ENCODE measurements at places on chromosomes 1 and 21. TPM values are rescaled to one million over a fixed set of nuclear protein-coding genes. Genes with fewer than 3 reads are reported as not detected.

LEMD1 gene
- not detected for total RNA-seq

- peaks cover 83% of the 10 kb centered on the region for H3K36me3 ChIP-seq
- H3K4me3 ChIP-seq, result no peak overlapping the region
- H3K27me3 ChIP-seq, result no peaks in the 10 kb centered on the region
- peaks cover 14% of the 10 kb centered on the region for H3K4me1 ChIP-seq
Measured at GRCh38 chr1:114720492-114720891, 3.9 kb upstream of the NRAS start.

DNA sequence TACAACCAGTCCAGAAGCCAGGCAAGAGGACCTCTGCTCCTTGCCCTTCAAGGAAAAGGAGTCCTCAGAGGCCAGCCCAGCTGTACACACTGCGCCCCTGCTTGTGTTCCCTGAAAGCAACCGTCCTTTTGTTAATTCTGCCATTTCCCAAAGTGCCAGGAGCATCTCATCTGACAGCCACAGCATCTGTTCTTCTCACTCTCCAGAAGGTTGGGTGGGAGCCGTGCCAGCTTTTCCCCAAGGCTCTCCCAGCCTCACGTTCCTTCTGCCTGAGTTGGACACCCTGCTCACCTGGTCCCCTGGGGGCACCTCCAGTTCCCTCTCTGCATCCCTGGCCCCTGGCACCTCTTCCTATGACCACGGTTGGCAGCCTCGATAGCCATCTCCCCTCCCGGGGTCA lies 10.5 kb upstream of the CNTN2 start:
- DNase-seq, result no peak
- H3K4me1 ChIP-seq, result no peaks in the 10 kb centered on the region
- H3K27ac ChIP-seq, result no peak overlapping the region
- no peak overlapping the region for H3K4me3 ChIP-seq
- no peaks in the 10 kb centered on the region for H3K27me3 ChIP-seq
- H3K36me3 ChIP-seq, result no peaks in the 10 kb centered on the region

LCE3B gene
- not detected for total RNA-seq

GRCh38 chr21:45826676-45827301 lies 154.8 kb upstream of the COL6A1 start:
- no peaks in the 10 kb centered on the region for H3K4me1 ChIP-seq
- no peaks in the 10 kb centered on the region for H3K36me3 ChIP-seq
- H3K27me3 ChIP-seq, result no peaks in the 10 kb centered on the region
- H3K4me3 ChIP-seq, result no peak overlapping the region
- H3K27ac ChIP-seq, result no peak overlapping the region

OR2L2 gene
- total RNA-seq, result 0.07 TPM

DNA sequence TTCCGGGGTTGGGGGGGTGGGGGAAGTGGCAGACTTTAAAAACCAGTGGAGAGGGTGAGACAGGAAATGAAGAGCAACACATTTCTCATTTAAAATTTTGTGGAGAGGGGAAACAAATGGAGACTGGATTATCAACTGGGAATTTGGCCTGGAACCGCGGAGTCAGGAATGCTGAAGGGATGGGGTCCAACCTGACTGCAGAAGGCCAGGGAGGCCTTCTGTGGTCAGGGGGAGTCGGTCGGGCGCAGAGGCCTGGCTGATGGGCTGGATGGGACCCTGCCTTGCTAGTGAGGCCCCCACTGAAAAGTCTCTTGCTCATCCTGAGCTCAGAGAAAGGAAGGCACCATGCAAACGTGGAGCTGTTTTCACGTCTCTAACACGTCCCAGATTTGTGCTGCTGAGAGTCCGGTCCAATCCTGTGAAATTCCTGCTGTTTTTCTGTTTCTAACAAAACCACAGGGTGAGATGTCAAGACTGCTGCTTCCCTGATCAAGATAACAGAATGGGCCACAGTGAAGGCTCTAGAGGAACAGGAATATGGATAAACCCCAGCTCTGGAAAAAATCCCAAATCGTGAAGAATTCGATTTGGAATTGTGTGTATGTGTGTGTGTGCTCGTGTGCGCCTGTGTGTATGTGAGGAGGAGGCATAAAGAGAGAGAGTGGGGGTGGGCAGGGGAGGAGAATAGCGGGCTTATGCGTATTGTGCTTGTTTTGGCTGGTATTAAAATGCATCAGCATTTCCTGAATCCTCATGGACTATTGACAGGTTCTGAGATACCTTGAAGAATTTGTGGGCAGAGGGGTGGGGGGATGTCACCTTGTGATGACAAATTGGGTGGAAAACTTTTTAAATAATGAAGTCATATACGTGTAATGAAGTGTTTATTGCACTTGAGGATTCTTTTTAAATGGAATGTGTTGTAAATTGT lies 117.4 kb downstream of the NGF start:
- peak overlapping the region; percentile 31 for H3K27ac ChIP-seq
- peaks cover 30% of the 10 kb centered on the region for H3K4me1 ChIP-seq
- DNase-seq, result no peak

ZNF326 gene
- 10.1 TPM for total RNA-seq

DNA sequence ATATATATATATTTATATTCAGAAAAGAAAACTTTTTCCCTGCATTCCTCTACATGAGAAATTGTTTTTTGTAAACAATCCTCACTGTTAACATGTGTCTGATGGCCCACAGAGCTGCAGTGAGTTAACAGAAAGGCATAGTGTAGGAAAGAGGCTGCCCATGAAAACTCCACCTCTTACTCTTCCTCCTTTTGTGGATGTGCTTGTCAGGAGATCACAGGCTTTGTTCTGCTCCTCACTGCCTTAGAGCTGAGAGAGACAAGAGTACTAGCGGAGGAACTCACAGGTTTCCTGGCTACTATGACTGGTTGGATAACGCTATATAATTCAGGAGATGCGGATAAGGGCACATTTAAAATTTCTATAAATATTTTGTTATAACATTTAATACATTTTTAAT lies 200.6 kb downstream of the BRINP3 start:
- H3K4me3 ChIP-seq, result no peak overlapping the region
- no peak overlapping the region for H3K27ac ChIP-seq
- no peak for DNase-seq
- no peaks in the 10 kb centered on the region for H3K36me3 ChIP-seq
- H3K27me3 ChIP-seq, result no peaks in the 10 kb centered on the region
